ENCODE measurements at places on chromosomes 2 and 18.

DNA sequence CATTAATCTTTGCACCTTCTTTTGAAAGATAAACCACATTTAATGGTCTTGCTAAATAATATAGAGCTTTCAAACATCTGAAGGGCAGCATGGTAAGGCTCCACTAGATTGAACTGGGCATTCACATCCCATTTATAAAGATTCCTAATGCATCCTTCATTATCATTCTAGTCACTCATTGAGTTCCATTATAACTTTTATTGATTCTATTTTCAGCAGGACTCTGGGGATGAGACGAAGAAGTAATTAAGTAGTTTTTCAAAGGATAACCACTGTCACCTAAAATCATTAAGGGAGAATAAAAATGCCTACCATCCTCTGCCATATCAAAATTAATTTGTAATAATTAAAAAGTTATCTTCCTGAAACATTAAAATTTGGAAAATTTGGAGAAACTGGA, 60.2 kb upstream of the CTNNA2 start:
- DNase-seq, result no peak

GRCh38 chr2:118622108-118622507, 225.3 kb downstream of the EN1 start:
- DNase-seq, result no peak

DNA sequence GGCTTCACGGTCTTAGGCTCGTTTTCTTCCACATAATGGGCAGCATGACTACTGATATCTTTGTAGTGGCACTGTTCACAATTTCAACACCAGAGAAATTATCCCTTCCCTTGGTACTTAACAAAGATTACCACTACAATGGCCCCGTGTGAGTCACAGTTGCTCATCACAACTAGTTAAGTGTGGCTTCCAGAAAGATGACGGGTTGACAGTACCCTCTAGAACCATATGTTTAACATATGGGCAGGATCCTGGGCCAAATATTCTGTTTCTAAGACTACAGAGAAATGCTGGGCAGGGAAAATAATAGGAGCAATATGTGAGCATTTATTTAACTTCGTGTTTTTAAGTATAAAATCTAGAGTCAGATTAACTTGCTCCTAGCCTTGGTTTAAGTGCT, 780.1 kb upstream of the LINC00305 start:
- no peak for DNase-seq

GRCh38 chr18:23068570-23069310, 66.5 kb upstream of the CABLES1 start:
- no peak for DNase-seq

DNA sequence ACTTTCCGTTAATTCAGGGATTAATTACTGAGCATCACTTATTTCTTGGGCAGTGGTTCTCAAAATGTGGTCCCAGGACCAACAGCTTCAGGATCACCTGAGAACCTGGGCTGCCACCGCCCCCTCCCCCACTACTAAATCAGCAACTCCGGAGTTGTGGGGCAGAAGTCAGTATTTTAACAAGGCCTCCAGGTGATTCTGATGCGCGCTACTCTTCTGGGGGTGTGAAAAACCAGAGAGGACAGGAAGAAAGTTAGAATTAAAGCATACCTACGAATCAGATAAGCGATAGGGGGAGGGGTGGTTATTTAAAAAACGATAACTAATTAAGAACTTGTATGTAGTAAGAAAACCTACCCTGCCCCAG, 319 bp downstream of the ZSCAN30 start:
- no peak for DNase-seq

DNA sequence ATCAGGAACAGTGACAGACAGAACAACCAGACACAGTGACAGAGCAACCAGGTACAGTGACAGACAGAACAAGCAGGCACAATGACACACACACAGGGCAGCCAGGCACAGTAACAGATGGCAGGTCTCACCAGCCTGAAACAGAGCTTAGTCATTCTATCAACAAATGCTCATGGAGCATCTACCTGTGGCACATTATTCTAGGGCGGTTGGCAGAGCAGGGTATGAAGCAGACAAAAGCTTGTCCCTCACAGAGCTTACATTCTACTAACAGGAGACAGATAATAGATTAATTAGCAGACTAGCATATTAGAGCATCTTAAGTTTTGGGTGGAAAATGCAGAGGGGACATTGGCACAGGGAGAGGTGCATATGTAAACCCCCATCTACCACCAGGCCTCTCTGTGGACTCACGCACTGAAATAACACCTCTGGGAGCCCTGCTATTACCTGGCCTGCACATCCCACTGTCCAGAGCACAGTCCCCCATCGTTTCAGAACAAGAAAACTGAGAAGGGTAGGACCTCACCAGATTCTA, 64.1 kb upstream of the RAB6C start:
- DNase-seq, result no peak

DNA sequence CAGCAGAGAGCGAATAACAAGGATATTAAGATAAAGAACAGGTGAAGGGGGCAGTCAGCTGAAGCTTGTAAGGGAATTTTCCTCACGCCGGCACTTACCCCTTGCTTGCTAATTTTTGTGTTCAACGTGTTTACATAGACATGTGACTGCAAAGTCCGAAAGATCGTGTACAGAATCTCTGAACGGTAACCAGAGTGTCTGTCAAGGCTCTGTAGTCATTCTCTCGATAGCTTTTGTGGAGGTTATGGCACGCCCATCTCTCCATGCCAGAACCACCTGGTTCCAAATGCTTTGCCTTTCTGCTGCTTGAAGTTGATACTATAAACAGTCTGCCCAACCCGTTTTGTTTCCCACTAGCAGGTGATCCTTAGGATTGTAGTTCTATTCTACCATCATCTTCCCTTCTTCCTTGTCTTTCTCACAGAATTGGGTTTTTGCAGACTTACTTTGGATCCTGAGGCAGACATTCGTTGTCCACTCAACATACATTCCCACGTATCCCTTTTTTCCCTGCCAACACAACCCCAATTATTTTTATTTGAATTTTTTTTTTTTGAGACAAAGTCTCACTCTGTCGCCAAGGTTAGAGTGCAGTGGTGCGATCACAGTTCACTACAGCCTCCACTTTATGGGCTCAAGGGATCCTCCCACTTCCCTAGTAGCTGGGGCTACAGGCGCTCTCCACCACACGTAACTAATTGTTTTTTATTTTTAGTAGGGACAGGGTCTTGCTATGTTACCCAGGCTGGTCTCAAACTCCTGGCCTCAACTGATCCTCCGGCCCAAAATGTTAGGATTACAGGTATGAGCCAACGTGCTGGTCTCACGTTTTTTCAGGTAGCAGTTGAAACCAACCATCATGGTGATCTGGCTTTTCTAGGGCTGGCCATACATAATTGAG, 1.3 kb upstream of the USP34 start:
- no peak for DNase-seq

DNA sequence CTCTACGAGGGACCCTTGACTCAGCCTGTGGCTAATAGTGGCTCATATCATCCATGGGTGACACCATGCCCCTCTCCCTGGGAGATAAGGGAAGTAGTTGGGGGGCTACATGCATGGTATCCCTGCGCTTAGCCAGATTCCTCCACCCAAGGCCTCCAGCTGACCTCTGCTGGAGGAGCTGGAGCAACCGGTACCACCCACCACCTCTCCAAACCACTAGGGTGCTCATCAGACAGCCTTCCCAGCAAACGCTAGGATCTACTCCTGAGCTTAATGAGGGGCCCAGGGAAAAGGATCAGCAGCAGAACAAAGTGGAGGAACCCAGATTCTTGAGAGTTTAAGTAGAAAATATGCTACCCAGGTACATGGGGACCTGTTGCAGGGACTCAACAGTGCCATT, 75.9 kb upstream of the CAPN13 start:
- DNase-seq, result no peak

GRCh38 chr2:220279372-220279771, 651.9 kb downstream of the SLC4A3 start:
- DNase-seq, result no peak

DNA sequence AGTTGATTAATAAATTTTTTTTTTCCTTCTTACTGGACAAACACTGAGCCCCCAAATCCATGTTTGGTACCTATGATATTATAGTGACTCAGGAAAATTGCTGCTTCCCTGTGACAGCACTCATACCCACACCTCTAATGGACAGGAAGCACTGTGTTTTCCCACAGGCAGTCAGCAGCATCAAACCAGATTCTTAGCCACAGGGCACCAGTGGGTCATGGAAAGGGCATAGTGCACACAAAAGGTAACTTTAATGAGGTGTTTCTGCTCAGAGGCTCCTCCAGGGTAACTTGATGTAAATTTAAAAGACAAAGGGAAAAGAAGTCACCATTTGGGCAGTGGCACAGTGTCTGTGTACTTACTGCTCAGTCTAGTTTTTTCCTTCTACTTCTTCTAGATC, 34.1 kb downstream of the SERPINB11 start:
- DNase-seq, result no peak

DNA sequence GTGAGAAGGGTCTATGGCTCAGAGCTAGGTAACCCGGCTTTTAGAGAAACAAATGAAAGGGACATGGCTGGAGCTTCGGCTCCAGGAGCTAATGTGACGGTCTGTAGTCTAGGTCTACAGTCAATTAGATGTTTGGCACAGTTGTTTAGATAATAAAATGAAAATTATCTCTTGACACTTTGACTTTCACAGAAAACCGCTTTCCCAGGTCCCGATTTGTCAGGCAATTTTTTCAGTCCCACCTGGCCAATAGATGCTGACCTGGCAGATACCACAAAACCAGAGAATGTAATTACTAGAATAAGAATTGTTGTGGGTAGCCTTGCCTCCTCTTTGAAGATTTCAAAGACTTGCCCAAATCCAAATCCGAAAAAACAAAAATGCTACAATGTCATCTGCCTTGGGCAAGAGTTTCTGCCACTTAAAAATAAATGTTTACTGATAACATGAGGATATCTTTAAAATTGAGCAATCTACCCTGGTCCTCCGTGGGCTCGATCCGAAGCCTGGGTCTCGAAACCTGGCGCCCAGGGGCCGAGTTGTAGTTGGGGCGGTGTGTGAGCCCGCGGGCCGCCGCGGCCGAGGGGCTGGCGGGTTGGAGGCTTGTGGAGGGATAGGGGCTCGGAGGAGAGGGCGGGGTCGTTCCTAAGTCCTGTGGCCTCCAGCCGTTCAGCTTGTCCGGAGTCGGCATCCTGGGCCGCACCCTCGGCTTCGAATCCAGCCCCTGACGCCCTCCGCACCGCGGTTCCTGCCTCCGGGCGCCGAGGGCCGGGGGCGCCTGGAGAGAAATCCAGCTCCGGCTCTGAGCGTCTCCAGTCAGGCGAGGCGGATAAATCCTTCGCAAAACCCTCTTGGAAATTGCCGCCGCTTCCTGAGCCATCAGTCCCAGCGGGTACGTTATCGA, 2.3 kb downstream of the EMX1 start:
- no peak for DNase-seq

DNA sequence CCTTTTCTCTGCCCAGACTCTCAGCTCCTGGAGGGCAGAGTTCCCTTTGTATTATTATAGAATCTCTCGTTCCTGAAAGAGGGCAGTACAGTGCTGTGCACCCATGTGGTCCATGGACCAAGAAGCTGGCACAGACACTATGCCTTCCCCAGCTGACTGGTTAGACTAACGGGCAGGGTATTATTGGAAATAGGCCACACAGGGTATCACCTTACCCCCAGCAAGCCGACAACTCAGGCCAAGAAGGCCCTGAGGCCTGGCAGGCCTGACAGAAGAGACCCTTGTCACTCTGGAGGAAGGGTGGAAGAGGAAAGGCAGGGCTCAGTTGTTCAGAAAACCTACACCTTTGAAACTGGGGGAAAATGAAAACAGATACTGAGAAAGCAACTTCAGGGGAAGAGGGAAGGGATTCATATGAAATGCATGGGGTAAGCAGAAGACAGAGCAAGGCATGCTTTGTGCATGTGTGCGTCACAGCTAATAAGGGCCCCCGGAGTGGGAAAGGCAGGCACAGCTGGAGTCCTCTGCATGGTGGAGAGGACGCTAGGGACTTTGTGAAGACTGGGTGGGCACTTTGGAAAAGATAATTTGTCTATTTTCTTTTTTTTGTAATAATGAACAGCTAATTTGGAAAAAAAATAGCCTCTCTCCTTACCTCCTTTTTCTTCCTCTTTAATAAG, 476.8 kb upstream of the CELF4 start:
- DNase-seq, result peak; percentile 45

- DNase-seq, result no peak
These were observed 305.5 kb downstream of the PTPRM start for GRCh38 chr18:7872569-7872968.

DNA sequence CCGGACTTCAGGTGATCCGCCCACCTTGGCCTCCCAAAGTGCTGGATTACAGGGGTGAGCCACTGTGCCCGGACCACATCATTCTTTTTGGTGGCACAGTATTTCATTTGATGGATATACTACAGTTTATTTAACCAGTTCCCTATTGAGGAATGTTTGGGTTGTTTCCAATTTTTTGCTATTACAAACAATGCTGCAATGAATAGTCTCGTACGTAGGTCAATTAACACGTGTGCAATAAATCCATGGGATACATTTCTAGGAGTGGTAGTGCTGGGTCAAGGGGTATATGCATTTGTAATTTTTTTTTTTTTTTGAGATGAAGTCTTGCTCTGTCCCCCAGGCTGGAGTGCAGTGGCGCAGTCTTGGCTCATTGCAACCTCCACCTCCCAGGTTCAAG, 28.4 kb upstream of the XPO1 start:
- DNase-seq, result no peak

GRCh38 chr18:5817816-5818215, 77.5 kb downstream of the TMEM200C start:
- no peak for DNase-seq

- no peak for DNase-seq
These were observed 91.1 kb downstream of the TPO start for GRCh38 chr2:1504311-1504750.

DNA sequence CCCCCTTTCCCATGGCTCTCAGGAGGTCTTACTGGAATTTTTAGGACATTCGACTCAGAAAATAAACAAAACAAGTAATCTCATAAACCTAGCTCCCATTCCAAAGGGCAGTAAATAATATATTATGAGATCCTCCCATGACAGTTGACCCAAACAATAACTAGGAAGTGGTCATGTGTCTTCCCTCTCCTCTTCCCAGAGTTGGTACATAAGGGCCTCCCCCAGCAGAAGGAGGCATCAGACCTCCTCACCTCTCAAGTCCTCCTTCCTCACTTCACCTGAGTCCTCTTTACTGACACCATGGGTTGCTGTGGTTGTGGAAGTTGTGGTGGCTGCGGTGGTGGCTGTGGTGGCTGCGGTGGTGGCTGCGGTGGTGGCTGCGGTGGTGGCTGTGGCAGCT, at the start of gene SCYGR7:
Gene SCYGR7 (plus strand): TSS at position 301 of the 400 bp plus-strand sequence. CDS start 0 bp downstream, at position 301.
- no peak for DNase-seq
